ENCODE measurements at places on chromosomes 7 and 10.

GRCh38 chr7:116197360-116197759 is 13.0 kb upstream of the TES start:
- no peak for DNase-seq

DNA sequence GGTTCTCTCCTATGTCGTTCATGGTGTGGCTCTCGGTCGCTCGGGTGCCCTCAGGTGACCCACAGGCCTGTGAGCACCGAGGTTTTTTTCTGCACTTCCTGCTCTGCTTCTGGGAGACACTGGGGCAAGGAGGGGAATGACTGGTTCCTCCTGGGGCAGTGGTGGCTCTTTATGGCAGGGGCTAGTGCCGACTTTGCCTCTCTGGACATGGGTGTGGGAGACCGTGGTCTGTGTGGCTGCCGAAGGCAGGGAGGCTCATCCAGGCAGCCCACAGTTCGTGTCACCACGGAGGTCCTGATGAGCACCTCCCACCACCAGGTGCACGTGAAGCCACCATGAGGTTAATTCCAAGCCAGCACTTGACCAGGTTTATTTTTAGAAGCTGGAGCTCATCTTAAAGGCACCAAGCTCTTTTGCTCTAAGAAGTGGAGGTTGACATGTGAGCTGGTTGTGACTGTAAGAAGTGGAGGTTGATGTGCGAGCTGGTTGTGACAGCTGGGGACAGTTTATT is 24.7 kb upstream of the DPYSL4 start:
- DNase-seq = no peak

DNA sequence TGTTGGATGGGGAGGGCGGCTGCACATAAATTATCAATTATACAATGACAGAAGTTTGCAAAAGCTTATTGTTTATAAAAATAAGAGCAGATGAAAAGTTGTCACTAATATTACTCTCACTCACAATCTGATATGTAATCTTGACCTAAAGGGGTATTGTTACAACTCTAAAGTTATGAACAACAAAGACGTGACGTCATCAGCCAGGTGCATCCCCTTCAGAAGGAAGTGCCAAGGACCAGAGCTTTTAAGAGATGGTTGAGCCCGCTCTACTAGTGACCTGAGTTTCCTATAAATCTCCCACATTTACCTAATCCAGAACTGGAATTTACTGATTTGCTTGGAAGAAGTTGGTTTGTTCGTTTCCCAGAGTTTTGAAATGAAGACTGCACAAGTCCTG is 247.7 kb upstream of the MGMT start:
- DNase-seq = no peak

- no peak for DNase-seq
Measured at GRCh38 chr7:676972-677385, 49.5 kb upstream of the DNAAF5 start.

DNA sequence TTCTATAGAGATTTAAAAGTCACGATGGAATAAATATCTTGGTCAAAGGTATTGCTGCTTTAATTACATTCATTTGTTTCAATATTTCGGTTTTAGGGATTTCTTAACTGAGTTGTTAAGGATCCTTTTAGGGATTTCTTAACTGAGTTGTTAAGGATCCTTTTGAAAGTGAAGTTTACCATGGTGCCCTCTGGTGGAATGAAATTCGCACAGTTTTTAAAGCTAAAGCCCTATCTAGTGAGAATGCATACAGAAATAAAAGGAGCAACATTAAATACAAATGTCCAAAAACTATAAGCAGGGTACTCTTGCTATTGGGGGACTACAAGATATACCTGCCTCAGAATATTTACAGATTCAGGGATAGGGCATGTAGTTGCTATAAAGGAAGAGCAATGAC is 193.7 kb downstream of the RNLS start:
- no peak for DNase-seq

GRCh38 chr10:818010-818409 is 113.5 kb downstream of the LARP4B start:
- no peak for DNase-seq

DNA sequence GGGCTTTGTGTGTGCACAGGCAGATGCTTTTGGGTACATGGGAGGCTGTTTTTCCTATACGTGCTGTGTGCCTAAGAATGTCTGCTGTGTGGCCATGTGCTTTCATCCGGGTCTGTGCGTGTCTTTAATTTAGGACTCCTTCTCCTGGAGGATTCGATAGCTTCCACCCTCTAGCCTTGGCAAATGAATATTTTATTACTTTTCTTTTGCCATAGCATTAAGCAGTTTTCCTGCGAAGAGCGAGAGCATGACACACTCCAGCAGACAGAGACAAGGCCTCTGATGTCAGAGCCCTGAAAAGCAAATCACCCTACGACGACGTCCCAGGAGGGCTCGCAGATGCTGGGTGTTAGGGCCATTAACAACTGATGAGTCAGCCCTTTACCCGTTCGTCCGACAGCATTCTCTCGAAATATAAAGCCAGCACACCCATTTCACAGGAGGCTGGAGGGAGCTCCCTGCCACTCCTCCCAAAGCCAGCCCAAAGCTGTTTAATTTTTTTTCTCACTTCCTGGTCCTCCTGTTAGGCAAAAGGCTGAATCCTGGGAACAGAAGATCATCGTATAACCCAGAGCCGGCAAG is 311.3 kb upstream of the ZMIZ1 start:
- no peak for DNase-seq

DNA sequence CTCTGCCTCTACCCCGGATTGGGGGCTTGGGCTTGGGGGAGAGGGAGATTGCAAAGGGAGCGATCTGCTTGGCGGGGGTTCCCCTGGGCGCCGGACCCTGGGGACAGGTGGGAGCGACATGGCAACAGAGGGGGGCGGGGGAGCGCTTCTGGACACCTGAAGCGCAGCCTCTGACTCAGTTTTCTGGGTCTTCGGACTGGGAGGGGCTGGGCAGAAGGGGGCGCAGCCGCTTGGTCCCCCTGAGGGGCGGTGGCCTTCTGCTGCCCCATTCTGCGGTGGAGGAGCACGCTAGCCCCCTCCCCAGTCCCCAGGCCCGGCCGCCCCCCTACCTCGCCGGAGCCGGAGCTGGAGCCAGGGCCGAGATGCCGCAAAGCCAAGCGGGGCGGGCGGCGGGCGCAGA is 380 bp downstream of the NAT16 start:
- no peak for DNase-seq

- DNase-seq = no peak
Measured at GRCh38 chr7:29345590-29345989, 151.0 kb downstream of the CHN2 start.

DNA sequence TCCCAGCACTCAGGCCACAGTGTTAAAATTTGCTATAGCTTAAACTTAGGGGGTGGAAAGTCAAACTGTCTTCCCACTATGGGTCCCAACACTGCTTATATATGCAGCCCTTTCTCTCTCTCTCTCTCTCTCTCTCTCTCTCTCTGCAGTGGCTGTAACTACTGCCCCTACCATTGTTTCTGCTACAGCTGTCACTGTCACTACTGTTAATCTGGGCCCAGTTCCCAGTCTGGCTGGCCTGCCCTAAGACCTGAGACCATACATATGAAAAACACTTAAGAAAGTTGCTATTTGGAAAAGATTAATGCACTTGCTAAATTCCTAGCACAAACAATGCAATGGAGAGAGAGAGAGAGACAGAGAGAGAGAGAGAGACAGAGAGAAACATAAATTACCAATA is 78.6 kb downstream of the THSD7A start:
- DNase-seq = no peak

- no peak for DNase-seq
Measured at GRCh38 chr10:125206623-125207022, 46.3 kb upstream of the CTBP2 start.

- DNase-seq = no peak
Measured at GRCh38 chr7:45591101-45591906, 17.1 kb downstream of the ADCY1 start.

DNA sequence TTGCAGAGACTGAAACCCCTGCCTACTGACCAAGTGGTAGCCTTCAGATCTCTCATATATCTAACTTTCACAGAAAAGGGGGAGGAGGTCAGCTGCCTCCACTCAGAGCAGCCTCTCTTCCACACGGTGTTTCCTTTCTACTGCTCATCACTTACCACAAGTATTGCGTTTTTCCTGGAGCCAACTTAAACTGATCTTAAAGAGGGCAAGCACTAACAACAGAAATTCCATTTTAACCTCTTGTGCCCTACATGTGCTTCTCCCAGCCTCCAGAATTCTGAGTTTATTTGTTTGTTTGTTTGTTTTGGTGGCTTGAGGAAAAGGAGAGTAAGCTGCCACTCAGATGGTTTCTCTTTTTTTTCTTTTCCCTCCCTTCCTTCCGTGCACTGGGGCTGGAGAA is 19.1 kb downstream of the SKIDA1 start:
- no peak for DNase-seq

DNA sequence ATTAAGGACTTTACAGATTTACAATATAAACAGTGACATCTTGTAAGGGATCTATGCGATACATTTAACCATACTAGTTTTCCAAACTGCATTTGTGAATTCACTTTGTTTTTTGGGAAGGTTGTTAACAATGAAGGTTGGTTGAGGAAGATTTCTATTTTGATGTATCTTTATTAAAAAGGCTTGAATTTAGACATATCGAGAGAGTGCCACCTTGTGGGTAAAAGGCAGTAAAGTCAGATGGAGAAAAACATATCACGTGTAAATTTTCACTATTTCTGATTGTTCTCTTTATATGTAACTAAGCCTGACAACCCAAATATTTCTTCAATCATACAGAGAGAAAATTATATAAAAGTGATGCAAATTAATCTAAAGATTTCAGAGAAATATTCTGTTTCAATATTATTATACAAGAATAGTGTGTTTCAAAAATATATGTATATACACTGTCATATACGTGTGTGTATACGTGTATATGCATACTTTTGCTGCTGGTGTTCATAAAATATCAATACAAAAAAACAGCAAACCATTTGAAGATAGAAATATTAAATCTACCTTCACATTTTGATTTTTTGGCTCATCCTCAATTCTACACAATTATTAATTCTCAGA is 988.6 kb downstream of the SORCS1 start:
- no peak for DNase-seq

DNA sequence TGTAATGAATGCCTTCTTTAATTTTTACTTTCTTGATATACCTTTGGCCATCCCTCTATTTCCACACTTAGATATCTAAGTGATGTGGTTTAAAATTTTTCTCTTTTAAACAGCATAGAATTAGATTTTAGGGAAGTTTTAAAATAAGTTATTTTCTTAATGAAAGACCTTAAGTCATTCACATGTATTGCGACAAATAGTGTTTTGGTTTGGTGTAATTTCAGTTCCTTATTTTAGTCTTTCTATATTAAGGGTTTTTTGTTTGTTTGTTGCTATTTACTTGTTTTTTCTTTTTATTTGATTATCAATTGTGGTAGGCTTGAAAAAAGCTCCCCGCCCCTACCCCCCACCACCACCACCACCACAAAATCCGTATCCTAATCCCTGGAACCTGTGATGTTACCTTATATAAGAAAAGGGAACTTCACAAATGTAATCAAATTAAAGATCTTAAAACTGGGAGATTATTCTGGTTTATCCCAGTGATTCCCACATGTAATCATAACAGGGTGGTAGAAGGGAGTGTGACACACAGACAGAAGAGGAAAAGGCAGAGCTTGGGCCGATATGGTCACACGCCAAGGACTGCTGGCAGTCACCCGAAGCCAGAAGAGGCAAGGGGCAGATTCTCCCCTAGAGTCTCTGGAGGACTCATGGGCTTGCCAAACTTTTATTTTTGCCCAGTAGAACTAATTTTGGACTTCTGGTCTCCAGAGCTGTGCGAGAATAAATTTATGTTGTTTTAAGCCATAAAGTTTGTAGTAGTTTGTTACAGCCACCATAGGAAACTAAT is 149.7 kb downstream of the NPSR1 start:
- DNase-seq = no peak

DNA sequence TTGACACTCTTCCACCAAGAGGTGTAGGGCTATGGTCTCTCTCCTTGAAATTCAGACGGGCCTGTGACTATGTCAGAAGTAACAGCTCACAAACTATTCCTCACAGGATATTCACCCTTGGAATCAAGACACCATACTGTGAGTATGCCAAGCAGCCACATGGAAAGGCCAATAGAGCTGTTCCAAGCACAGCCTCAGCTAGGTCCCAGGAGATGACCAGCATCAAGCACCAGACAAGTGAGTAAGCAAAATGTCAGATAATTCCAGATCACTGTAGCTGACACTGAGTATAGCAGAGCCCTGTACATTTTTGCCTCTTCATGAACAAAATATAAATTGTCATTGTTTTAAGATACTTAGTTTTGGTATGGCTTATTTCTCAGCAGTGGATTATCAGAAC is 88.1 kb upstream of the KCND2 start:
- DNase-seq = no peak

- DNase-seq = no peak
Measured at GRCh38 chr7:90593205-90593604, 2.9 kb upstream of the CDK14 start.

GRCh38 chr7:47481541-47482012 is 100.3 kb downstream of the TNS3 start:
- no peak for DNase-seq

DNA sequence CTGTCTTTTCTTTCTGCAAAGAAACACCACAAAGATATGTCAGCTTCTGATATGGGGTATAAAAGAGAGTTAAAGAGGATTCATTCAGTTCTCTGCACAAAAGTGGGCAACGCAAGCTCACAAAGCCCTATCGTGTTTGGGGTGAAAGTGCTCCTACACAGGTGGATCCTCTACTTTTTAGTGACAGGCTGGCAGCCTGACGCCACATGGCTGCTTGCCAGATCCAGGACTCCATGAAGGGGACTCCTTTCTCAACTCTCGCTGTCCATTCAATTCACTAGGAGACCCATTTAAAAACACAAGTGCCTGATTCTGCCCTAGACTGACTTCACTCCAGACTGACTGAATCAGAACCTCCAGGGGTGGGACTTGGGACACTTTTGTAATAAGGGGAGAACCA is 8.0 kb downstream of the PARP12 start:
- DNase-seq = no peak

DNA sequence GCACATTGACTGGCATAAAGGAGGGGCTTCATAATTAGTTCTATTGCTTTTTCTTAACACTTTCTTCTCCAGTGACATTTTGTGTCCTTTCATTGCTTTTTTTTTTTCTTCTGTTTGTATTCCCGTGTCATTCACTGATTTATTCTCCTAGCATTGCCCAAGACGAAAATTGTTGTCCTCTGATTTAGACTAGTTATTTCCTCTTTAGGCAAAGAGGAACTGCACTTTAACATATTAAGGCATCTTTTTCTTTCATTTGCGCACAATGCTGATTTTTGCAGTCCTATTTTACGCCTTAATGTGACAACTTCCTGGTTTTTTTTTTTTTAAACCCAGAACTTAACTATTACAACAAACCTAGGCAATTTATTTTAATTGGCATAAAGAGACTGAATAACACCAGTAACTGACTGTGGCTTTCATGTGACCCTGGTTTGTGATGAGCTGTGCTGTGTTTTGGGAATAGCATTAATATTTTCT is 39.7 kb downstream of the ARID5B start:
- no peak for DNase-seq

- DNase-seq = no peak
Measured at GRCh38 chr10:117226813-117227451, 14.0 kb upstream of the SLC18A2 start.

- DNase-seq = no peak
Measured at GRCh38 chr7:22082553-22082885, 136.8 kb upstream of the CDCA7L start.

- DNase-seq = no peak
Measured at GRCh38 chr10:31876652-31877352, 51.8 kb downstream of the ARHGAP12 start.

All from NCI-H2171 (cell line).